ENCODE measurements at places on chromosomes 5 and 9. TPM values are rescaled to one million over a fixed set of nuclear protein-coding genes. Genes with fewer than 3 reads are reported as not detected.

Gene OTULINL
- 6.0 TPM for total RNA-seq

Gene ERAP2
- 6.4 TPM for total RNA-seq

Gene LCN10
- total RNA-seq, result 11.3 TPM

Gene PCDHB6
- 0.51 TPM for total RNA-seq

DNA sequence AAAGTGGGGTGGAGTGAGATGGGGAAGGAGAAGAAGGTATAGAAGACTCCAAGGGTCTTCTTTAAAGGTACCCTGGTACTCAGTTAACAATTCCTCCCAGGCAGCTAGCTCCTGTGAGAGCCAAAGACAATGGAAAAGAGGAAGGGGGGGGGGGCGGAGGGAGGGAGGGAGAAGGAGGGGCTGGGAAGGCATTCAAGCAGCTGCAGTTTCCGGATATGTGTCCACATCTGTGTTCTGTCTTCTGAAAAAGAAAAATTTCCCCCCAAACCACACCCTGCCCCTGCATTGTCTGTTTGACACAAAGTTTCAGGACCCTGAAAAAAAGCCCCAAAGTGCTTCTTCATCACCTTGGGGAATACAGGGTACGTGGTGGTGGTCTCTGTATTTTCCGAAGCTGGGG is 11.1 kb downstream of the SPRY4 start:
- DNase-seq, result no peak

GRCh38 chr5:122515709-122516431 is 203.8 kb downstream of the SNCAIP start:
- no peak for DNase-seq

DNA sequence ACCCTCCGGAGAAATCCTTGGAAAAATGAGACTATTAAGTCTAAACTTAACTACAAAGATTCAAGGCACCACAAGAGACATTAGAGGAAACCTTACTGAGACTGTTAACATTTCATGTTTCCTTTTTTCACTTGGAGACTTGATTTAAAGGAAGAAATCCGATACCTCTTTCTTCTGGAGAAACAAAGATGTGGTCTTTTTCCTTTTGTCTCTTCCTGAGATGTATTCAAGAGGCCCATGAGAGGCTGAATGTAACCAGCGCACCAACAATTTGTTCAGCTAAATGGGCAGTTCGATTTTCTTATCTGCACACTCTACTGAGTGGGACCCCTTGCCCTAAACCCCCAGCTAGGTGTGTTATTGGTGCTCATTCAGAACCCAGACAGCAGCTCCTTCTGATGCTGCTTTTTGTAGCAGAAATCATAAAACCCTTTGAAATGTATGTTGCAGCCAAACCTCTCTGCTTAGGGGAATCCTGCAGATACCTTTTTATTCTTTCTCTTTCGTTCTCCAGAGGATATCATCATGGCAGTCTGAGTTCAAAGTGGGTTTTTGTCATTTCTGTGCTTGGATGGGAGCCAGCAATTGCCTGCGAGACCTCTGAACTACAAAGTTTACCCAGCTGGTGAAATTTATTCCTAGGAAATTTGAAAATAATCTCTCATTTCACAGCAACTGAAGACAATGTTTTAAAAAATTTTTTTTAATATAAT is 41.9 kb upstream of the ACTBL2 start:
- DNase-seq, result no peak

DNA sequence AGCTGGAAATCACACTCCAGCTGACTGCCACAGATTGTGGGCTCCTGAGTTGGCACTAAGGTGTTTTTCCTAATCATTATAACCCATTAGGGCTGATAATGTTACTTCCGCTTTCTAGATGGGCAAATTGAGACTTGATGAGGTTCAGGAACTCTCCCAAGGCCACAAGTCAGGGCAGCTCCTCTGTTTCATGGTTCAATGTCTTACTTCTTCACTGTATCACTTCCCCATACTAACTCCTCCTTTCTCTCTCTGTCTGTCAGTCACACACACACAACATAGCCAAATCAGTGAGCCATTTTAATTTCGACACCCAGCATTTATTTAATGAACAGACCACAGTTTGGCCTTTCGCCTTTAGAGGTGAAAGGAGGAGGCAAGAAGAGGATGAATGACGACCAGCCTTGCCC is 17.8 kb upstream of the TRAF1 start:
- no peak for DNase-seq

- DNase-seq, result no peak
These were observed 242.9 kb downstream of the EBF1 start for GRCh38 chr5:158856794-158857193.

DNA sequence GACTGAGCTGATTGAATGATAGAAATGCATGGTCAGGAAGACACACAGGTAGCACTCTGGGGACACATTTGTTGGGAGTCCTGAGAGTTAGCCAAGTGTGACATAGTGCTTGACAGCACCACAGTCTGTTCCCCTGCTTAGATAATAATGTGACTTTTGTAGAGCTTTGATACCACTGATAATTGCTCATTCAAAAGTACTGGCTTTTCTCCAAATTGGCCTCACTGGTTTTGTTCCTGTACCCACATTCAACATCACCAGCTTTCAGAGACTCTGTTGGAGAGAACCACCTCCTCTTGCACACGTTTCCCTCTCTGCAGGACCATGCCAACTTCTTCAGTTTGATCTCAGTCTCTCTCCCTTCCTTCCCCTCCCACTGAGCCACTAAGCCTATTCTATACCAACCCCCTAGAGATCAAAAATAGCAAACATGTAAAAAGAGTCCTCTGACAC is 52.5 kb upstream of the IL7R start:
- no peak for DNase-seq

DNA sequence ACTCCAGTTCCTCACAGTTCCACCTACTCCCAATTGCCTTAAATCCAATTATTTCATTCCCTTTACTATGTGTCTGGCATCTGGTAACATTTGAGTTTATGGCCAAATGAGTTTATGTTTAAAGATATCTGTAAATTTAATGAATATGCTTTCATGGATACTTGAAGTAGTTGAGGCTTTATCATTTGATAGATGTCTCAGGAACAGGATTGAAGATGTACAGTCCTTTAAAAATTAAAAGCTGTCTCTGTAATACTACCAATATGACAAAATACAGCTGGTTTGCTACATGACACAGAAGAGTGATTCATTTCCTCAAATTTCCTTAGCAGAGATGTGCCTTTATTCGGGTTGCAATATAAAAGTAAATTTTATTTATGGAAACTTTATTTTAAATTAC is 2326.0 kb upstream of the ACO1 start:
- DNase-seq, result no peak

DNA sequence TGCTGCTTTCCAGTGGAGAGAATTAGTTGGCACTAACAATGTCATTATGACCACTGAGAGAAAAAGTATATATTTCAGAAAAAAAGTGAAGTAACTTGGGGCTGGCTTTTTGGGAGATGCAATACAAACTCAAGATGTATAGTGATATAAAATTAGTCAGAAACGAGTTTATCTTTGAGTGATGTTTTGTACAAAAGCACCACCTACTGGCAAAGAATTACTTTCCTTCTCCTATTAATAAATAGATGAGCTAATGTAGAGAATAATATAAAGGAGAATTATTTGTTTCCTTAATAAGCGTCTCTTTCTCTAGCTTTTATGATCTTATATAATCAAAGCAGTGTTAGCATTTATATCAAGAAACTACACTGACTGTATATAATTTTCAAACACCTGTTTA is 158.8 kb downstream of the MEF2C start:
- DNase-seq, result no peak
